ENCODE measurements at places on chromosomes 1 and 21.

DNA sequence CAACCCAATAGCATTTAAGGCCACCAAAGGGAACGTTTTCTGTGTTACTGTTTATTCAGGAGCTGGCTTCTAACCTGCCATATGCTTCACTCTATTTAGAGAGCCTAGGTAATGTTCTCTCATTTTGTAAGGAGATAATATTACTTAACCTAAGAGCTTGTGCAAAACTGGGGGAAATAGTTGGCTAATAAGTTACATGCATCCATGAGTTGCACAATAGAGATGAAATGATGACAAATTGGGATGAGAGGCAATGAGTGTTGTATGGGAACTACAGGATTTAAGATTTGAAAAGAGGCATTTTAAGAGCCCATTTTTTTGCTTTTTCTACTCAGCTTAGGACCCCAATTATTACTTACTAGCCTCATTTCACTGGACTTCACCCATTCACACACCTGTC is 151.0 kb downstream of the ST6GALNAC3 start:
- no peak for DNase-seq

DNA sequence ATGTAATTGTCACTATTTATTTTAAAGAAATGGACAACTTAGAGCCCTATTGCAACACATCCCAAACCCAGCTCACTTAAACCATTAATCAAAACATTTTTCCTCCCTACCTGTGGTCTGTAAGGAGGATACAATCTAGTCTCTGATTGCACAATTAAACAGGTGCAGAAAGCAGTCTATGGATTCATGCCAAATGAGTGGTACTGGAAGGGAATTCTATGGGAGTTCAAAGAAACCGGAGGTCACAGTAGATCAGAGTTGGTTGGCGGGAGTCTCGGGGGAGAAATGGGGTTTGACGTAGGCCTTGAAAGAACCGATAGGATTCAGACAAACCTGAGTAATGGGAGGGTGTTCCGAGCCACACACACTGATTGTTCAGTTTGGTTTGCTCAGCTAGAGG is 314.9 kb downstream of the KIF26B start:
- DNase-seq: no peak

DNA sequence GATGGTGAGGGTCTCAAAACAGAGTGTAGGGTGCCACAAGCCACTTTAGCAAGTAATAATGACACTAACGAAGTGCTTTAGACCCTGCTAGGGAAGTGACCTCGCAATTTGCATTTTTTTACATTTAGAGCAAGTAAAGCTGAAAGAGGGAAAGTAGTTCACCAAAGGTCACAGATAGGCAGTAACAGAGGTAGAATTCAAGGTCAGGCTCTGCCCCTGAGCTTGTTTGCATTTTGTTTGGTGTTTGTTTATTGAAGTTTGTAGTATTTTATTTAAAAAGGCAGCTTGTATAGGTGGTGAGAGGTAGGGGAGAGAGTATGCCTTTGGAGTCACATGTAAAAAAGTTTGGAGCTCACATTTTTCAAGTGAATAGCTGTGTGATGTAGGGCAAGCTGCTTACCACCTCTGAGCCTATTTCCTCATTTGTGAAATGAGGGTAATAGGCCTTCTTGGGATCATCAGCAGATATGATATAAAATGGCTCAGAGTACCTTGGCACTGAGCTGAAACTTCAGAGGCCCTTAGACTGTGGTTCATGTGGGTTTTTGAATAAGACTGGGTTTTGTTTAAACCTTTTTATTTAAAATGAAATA is 142.5 kb downstream of the TRABD2B start:
- DNase-seq: no peak

GRCh38 chr1:30764396-30764795 is 6.8 kb upstream of the LAPTM5 start:
- DNase-seq: no peak

DNA sequence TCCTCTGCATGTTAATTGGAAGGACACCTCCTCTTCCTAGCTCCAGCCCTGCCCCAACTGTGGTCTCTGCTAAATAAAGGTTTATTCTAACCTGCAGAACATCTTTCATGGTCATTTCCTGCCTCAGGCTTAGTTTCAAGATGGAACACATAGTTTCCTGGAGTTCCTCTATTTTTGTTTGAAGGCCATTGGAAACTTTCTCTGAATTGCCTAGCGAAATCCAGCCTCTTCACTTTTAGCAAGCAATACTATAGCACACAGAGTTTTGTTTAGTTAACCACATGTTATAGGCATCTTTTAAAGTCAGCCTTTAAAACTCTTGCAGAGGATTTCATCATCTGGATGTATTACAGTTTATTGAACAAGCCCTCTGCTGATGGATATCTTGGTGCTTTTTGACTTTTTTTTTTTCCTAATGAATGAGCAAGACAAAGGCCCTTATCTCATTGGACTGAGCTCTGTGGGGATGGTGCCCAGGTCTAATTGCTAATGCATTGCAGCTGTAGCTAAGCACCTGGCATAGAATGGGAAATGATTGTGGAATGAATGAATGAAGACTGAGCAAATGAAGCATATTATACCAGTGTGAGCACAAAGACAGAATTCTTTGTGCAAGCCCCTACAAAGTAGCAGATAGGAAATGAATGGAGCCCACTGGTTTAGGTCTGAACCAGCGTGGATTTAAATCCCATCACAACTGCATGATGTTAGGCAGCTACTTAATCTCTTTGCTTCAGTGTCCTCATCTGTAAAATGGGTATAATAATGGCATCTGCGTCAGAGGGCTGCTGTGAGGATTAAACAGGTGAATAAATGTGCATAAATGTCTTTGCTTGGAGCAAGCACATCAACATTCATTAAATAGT is 641 bp upstream of the CFAP107 start:
- no peak for DNase-seq

DNA sequence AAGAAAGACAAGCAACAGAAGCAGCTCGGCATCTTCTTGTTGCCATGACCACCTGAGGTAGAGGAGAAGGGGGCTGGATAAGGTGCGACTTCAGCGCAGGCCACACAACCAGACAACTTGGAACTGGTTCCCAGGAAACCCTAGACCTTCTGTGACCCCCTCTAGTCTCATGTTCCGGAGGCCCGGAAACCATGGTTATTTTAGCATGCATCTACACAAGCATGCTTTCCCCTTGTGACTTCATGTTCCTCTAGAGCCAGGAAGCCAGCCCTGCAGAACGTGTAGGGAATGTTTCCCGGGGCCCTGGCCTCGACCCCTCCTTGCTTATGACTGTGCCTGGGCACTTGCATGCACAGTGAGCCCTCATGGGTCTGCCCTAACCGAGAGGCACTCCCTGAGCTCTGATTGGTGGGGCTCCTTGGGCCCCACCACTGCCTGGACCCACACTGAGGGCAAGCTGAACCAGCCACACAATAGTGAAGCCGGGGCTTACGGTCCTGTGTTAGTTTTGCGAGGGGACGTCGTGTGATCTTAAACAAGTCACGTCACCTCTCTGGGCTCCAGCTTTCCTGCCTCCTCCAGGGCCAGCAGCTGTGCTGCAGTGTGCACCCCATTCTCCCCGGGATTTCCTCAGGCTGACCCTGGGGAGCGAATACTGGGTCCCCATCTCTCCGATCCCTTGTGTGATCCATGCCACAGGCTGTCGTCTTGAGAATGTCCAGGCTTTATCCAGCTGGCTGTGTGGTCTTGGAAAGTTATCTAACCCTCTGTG is 12.0 kb upstream of the MX2 start:
- no peak for DNase-seq

GRCh38 chr1:60547821-60548220 is 474.3 kb upstream of the C1orf87 start:
- DNase-seq: no peak

GRCh38 chr21:25501996-25502665 is 105.2 kb downstream of the MRPL39 start:
- peak; percentile 23 for DNase-seq

DNA sequence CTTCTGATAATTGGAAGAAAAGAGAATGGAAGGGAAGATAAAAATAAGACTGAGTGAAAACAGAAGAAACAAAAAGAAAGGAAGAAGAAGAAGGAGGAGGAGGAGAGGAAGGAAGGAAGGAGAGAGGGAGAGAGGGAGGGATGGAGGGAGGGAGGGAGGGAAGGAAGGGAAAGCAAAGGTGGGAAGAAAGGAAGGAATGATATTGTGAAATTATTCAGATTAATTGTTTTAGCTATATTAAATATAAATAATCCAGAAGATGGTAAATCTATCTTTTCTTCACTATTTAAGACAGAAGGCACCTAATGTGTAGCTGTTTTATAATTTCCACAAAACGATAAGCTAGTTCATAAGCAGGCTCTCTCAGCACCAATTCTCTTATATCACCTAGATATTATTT is 191.3 kb upstream of the LRRC7 start:
- DNase-seq: no peak

DNA sequence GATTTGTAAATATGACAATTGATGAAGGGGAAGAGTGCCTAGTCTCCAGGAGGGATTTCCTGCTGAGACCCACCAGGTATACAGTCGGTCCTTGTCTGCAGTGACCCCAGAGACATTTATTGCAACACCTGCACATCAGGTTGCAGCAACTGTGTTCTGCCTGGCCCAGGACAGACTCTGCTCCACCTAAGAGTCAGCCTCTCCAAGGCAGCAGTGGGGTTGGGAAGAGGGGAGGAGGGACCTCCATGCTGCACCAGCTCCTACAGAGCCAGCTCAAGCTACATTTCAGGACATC is 120.4 kb upstream of the IRF2BP2 start:
- no peak for DNase-seq

- DNase-seq: no peak
Measured at GRCh38 chr1:200921571-200922110, 26.9 kb downstream of the INAVA start.

DNA sequence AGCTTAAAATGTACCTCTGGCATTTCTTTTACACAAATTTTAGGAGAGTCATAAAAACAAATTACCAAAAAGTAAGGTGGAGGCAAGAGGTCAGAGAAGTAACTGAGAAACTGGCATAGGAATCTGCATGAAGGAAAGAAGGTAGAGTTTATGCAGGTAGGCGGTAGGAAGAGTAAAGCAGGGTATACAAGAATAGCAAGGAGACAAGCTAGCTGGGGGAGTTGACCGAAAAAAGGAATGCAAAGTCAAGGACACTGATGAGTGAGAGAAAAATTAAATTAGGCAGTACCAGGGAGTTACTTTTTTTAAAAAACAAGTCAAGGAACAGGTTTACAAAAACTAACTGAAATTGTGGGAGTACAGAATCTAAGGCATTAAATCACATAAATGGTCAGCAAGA is 56.0 kb downstream of the FOXJ3 start:
- DNase-seq: no peak

DNA sequence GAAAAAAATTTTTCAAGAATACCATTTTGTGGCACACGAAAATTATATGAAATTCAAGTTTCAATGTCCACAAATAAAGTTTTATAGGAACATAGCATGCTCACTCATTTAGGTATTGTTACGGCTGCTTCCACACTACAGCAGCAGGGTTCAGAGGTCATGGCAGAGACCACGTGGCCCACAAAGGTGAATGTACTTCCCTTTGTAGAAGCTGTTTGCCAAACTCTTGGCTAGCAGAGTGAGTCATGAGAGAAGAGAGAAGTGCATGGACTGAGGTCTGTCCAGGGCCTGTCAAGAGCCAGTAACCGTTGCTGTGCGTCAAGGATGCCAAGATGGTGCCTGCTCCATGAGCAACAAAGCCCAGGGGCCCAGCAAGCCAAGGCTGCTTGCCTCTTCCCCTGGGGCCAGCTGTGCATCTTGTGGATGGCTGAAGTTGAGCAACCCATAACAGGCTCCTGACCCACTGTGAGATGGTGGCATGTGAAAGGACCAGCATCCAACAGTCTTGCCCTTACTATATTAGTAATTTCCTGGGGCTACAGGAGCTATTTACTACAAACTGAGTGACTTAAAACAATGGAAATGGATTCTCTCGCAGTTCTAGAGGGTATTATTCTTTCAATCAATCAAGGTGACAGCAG is 64.8 kb upstream of the ATP5PO start:
- no peak for DNase-seq

GRCh38 chr1:22402356-22403053 is 49.1 kb upstream of the ZBTB40 start:
- DNase-seq: no peak

GRCh38 chr1:234666761-234667160 is 56.8 kb upstream of the IRF2BP2 start:
- DNase-seq: no peak

DNA sequence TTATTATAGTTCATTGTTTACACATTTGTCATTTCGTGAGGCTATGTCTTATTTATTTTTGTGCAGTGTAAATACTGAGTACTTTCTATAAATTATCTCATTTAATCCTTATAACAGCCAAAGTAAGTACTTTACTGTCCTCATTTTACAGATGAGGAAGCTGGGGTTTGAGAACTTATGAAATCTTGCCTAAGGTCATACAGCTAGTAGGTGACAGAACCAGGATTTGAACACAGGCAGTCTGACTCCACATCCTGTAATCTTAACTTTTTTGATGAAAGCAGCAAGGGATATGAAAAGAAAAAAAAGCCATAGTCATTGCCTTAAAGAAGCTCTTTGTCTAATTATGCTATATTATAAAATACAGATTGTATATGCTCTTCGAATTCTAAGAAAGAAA is 107.1 kb upstream of the BMP8A start:
- DNase-seq: no peak

DNA sequence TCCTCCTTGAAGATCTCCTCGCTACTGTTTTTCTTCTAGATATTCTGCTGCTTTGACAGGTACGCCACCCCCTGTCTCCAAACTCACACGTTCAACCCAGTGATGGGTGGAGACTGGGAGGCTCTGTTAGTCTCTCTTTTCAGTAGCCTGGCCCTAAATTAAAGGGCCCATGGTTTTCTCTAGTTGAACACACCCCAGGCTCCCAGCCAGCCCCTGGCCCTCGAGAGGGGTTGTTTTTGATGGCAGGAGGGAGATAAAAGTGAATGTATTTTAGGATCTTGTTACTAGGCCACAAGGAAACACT is 21.6 kb upstream of the CLDN14 start:
- no peak for DNase-seq

GRCh38 chr21:38365521-38365920 is 108.7 kb downstream of the KCNJ15 start:
- DNase-seq: no peak

DNA sequence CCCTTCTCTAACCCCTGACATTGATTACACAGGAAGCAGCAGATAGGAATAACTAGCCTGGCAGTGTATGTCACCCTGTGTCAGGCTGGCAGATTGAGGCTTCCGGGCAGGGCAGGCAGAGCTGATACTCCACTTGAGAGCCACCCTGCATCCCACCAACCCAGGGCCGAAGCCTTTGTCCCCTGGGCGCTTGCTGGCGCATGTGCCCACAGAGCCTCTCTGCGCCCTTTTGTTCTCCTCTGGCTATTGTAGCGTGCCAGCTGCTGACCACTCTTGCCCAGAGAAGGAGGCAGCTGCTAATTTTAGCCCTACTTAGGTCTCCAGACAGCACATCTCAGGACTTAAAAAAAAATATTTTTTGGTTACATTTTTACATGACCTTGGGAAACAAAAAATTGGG is 304.9 kb downstream of the HHAT start:
- DNase-seq: no peak

- DNase-seq: no peak
Measured at GRCh38 chr1:186391841-186392240, 16.2 kb downstream of the ODR4 start.

GRCh38 chr1:17011439-17012307 is at the start of gene ATP13A2:
Gene ATP13A2 (minus strand): TSS chr1:17011928. CDS start chr1:17011738, 190 bp downstream.
- peak; percentile 65 for DNase-seq

DNA sequence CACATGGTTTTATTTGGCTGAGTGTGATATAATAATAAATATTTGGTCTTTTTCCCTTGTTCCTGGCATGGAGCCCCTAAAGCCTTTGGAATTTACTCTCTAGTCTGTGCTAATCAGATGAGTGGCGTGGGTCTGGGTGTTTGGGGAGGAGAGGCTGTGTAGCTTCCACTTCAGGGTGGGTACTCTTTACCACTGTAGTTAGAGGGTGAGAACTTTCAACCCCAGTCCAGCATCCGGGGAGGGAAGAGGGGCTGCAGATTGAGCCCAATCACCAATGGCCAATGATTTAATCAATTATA is 20.0 kb downstream of the USP25 start:
- no peak for DNase-seq

Measured in stimulated activated CD4-positive, alpha-beta T cell treated with anti-CD3 and anti-CD28 coated beads, TNF-alpha, amount 100 ng/mL, for 4 hours (primary cell).